ENCODE measurements at places on chromosomes 1 and 21.
A peak's percentile ranks its signal among the peaks of the same experiment; 100 is the strongest.

DNA sequence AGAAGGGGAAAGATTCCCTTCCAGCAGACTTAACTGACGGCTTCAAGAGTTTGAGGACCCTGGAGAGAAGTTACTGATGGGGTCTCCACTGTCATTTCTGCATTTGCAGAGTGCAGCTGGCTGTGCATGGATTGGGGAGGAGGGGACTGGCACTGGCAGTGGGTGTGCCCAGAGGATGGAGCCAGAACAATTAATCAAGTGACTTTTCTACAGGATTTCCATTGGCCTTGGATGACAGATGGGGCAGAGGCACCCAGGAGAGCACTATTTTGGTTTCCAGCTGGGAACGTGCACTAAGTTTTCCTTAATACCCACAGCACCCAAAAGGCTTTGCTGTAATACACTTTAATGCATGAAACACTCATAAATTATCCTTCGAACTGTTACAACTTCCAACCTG is 1.3 kb downstream of the NGF start:
- no peak for DNase-seq

GRCh38 chr1:2431103-2431502 is 18.7 kb upstream of the PEX10 start:
- DNase-seq = no peak

DNA sequence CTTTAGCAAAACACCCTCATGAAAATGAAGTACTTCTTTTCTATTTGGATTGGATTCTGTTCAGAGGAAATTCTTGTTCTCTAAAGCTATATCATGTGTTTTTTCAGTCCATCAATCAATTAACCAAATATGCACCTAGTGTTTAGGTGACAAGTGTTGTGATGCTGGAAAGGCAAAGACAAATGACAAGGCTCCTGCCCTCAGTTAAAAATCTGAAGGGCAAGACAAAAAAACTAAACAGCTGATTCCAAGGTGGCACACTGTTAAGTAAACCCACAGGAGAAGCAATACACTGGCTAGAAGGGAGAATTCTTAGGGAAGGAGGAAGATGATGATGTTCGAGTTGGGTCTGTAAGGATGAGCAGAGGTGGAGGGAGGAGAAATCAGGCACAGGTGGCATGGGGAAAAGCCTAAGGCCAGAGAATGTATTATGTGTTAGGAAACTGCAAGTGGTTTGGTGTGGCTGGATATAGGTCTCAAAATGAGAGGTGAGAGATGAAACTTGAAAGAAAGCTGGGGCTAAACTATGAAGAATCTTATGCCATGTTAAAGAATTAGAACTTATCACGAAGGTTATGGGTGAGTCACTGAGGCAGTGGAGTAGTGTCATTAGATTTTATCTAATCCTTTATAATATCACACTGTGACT is 51.8 kb upstream of the GFI1 start:
- DNase-seq = no peak

DNA sequence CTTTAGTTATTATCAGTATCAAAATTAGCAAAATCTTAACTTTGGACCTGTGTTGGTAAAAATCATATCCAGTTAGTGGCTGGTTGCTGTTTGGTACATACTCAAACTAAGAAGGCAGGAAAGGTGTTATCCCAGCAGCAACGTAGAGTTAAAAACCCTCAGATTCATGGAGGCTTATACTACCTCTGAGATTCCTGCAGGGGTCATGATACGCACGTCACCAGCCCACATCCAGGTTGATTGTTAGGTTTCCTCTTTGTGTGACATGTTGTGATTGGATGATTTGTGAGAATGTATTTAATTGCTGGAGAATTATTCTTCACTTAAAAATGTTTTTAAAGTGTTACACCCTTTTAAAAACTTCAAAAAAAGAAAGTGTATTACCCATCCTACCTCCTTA is 423.3 kb upstream of the ADGRL2 start:
- no peak for DNase-seq

- DNase-seq = peak; percentile 65
These were observed 1.9 kb downstream of the ANKRD34A start for GRCh38 chr1:145962157-145963102.

DNA sequence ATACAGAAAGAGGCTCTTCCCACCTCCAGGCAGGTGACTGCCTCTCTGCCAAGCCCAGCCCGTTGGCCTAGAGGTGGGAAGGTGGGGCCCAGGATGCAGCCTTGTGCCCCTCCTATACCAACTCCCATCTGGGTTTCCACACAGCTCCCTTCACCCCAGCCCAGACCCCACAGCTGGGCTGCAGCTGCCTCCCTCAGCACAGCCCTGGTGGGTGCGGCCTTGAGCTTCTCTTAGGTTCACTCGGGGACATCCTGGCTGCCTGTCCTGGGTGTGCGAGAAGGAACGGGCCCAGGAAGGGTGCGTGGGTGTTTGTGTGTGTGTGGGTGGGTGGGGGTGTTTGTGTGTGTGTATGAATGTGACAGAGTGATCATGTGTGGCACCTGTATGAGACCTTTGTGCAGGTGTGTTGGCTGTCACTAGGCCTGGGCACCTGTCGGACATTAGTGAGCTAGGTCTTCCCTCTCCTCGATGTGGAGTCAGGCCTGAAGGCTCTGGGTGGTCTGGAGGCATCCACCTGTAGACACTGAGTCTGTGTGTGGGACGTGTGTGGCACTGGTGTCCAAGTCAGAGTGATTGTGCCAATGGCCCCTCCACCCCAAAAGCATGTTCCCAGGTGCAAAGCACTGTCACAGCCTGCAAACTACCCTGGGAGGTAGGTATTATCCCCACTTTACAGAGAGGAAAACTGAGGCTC is 30.7 kb downstream of the FOXO6 start:
- DNase-seq = no peak

DNA sequence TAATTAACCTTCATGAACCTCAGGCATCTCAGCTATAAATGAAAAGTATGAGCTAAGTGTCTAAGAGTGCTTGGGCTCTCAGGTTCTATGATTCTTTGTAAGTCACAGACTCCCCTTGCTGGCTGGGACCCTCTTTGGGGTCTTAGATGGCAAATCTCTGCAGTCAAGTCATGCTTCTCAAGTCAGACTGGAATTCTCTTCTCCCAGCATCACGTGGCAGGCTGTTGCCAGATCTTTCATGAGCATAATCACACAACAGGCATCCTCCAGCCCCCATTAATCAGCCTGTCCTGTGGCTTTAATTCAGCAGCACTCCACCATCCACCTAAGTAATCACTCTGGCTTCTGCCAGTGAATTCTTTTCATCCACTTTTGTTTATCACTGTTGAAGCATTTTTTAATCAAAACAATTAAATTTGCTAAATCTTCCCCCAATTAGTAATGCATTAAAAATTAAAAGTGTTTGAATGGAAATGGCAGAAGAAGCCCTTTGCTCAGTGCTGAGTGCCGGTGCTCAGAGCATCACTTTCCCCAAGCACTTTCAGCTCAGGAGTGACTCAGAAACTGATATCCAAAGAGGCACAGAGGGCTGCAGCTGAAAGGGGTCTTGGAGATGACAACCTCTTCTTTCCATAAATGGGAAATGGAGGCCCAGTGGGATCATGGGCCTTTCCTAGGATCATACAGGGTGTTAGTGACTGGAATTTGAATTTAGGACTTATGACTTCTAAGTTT is 50.2 kb downstream of the C8A start:
- no peak for DNase-seq

DNA sequence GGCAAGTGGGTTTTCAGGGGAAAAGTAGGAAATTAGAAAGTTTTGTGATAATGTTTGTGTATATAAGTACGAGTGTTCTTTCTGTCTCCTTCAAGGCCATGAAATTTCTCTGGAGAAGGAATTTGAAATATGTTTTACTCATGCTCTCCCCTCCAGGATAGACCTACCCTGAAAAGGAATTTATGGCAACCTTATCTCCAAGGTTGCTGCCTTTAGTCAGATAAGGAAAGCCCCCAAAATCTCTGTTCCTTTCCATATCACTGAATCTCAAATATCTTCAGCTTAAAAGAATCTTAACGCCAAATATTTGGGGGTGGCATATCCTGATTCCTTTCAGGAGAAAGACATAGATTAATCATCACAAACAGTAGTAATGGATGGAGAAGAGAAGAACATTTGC is 499 bp upstream of the C4BPB start:
- no peak for DNase-seq

GRCh38 chr1:241738284-241739078 is 86.4 kb downstream of the WDR64 start:
- DNase-seq = no peak

- DNase-seq = no peak
These were observed 16.3 kb downstream of the TLR5 start for GRCh38 chr1:223126741-223127140.

DNA sequence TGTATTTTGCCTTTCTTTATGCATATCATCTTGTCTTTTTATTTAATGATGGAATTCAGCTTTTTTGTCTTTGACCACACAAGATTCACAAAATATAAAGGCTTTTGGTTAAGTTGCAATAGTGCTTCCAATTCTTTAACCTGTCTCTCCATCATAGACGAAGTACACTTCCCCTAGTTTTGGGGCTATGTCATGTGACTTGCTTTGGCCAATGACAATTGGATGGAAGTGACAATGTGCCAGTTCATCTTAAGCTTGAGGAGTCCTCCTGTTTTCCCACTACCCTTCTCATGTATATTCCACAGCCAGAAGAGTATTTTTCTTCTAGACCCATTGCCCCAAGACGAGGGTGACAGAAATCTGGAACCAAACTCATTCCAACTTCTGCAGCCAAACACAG is 419.6 kb upstream of the BRINP3 start:
- DNase-seq = no peak

DNA sequence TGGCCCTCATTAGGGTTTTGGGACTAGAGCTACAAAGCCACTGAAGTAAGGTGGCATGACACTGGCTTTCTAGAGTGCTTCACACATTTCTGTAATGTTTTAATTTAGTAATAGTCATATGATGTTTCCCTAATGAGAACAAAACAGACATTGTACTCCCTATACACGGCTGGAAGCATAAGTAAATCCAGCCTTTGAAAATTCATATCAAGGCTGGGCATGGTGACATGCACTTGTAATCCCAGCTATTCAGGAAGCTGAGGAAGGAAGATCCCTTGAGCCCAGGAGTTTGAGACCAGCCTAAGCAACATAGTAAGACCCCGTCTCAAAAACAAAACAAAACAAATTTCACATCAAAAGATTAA is 7.4 kb downstream of the USP48 start:
- DNase-seq = no peak

DNA sequence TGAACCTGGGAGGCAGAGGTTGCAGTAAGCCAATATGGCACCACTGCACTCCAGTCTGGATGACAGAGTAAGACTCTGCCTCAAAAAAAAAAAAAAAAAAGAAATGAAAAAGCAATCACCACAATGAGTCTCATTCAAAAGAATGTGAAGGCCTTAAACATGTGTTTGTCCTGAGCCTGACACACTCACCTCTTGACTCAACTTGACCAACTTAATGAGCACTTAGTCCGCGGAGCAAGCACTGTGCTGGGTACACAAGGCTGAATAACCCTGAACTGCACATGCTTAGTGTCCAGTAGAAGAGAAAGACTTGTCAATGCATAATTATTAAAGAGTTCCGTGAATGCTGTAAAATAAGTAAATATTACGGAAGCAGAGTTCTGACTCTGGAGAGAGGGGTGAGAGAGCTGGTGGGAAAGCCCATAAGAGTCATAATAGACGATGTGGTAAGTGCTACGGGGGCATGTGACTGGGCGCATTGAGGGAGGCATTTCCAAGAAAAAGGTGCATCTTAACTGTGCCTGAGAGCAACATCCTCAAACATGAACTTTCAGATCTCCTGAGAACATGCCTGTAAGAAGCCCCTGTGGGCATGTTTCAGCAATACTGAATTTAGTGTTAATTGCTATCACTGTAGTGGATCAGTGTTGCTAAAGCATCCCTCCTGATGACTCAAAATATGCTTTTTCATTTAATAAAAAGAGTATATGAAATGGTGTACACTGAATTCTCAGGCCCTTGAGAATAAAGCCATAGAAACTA is 27.2 kb downstream of the MCOLN2 start:
- DNase-seq = no peak

- DNase-seq = peak; percentile 65
These were observed 38.8 kb upstream of the ANGPTL7 start for GRCh38 chr1:11150326-11150725.

- peak; percentile 69 for DNase-seq
These were observed 81.9 kb downstream of the EPHB2 start for GRCh38 chr1:22792396-22793160.

Measured in right hindlimb (tissue), 1 donor.